ENCODE measurements at places on chromosomes 5 and 9. TPM values are rescaled to one million over a fixed set of nuclear protein-coding genes. Genes with fewer than 3 reads are reported as not detected.

The C9orf50 gene
- not detected for total RNA-seq

The ELAVL2 gene
- 208 TPM for total RNA-seq

The DMRT3 gene
- total RNA-seq: not detected

The TSLP gene
- not detected for total RNA-seq

The TRIM36 gene
- total RNA-seq: 120 TPM

The PCDHGA3 gene
- total RNA-seq: 11.0 TPM

The CDKN2A gene
- total RNA-seq: not detected

The GLRA1 gene
- total RNA-seq: not detected

The KIF4B gene
- total RNA-seq: 0.63 TPM

Measured in parietal lobe (tissue), 2 donors.